ENCODE measurements at places on chromosomes 7 and 10.

DNA sequence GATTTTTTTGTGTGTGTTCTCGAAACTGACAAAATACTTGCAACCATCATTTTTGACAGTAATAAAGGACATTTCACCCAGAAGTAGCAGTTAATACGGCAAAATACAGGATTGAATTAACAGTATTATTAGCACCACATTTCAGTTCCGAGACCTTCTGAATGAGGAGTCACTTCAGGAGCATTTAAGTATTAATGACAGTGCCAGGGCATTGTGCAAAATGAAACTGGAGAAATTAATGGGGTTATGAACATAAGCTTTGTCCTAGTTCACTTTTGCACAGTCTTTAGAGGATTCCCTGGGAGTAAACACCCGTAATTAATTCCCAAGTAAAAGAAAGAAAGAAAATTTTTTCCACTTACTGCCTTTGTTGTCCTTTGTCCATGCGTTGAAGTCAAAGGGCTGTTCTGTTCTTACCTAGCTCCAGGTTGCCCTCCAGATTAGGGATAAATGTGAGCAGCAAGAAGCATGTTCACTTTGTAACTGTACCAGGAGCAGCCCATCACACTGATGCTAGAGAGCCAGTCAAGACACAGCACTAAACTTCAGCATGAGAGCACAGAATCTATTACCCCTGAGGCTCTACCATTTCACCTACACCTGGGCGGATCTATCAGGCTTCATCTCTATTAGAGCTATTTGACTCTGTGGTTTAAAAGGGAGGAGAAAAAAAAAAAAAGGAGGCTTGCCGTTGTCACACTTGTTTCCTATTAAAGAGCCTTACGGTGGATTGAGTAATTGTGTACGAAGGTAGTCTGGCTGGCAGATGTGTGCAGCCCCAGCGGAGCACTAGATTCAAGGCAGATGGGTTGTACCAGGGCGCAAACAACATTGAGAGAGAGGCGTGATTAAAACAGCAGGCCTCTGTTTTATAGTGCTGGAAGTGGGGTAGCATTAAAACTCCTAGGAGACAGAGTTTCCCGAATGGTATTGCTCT, 297.8 kb upstream of the SEMA3A start:
- DNase-seq: no peak

GRCh38 chr10:58704226-58704625, 191.6 kb downstream of the BICC1 start:
- no peak for DNase-seq

- DNase-seq: no peak
Measured at GRCh38 chr10:77806511-77807157, 119.9 kb downstream of the DLG5 start.

- DNase-seq: no peak
Measured at GRCh38 chr7:30466266-30466665, 12.3 kb downstream of the NOD1 start.

- peak; percentile 90 for DNase-seq
Measured at GRCh38 chr7:112080978-112081377, 125.2 kb downstream of the DOCK4 start.

DNA sequence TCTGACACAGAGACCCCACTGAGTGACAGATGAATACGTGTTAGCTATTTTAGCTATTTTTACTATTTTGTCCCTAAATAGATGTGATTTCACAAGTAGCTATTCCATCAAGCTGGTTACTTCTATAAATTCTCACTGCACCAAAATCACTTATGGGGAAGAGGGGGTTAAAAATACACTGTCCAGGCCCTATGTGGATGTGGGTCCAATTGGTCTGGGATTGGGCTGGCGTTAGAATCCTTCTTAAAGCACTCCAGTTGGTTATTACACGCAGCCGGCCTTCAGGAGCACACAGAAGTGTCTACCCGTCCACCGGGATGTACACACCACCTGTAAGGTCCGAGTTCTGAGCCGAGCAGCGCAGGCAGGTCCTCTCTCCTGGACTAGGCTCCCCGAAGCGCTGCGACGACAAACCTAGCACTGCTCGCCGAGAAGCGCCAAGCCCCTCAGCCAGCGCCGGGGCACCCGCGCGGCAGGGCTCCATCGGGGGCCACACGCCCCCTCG, 222.3 kb upstream of the MKLN1 start:
- no peak for DNase-seq

DNA sequence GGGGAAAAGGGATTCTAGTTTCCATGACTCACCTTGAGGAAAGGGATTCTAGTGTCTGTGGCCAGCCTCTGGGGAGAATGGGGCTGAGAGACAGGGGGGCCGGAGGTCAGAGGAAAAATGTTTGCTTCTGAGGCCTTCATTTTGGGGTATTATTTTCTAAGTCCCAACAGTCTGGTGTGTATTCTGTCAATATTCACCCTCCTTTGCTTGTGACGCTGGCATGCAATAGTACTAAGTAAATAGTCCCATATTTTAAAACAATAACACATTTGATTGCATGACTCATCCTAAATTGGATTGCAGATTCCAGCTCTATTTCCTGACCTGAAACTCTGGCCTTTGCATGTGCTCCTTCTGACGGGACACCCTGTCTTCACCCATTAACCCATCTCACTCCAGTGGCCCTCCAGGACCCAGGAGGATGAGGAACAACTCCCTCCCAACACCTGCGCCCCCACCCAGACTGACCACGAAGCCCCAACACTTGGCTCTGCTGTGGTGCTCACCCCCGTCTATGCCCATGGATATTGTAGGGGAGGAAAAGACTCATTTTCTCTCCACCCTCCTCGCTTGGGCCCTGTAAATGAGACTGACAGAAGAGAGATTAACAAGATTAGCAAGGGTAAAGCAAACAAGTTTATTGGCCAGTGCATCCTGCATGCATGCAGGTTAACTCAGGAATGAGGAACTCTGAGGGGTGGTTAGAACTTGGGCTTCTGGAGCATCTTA, 495.6 kb upstream of the KLF6 start:
- DNase-seq: no peak

DNA sequence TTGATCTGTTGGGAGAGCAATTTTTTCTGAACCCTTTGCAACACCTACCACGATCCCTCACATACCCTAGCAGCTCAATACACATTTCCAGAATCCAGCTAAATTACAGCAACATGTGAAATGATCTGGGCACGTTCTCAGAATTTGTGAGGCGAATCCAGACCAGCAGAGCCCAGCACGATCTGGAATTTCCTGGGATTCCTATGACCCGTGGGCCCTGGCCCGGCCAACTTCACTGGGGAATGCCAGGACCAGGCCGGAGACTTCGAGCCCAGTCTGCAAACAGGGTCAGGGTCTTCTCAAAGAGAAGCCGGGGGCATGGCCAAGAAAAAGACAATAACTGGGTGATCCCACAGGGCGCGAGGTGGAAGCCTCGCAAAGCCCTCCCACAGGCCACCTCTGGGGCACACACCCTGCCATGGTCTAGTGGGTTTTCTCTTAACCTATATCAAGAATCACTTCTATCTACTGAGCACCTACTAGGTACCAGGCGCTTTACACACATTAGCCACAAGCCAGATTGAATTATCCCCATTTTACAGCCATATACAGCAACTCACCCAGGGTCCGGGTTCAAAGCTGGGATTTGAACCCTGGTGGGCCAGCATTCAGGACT, 33.8 kb downstream of the FAM53B start:
- DNase-seq: no peak

DNA sequence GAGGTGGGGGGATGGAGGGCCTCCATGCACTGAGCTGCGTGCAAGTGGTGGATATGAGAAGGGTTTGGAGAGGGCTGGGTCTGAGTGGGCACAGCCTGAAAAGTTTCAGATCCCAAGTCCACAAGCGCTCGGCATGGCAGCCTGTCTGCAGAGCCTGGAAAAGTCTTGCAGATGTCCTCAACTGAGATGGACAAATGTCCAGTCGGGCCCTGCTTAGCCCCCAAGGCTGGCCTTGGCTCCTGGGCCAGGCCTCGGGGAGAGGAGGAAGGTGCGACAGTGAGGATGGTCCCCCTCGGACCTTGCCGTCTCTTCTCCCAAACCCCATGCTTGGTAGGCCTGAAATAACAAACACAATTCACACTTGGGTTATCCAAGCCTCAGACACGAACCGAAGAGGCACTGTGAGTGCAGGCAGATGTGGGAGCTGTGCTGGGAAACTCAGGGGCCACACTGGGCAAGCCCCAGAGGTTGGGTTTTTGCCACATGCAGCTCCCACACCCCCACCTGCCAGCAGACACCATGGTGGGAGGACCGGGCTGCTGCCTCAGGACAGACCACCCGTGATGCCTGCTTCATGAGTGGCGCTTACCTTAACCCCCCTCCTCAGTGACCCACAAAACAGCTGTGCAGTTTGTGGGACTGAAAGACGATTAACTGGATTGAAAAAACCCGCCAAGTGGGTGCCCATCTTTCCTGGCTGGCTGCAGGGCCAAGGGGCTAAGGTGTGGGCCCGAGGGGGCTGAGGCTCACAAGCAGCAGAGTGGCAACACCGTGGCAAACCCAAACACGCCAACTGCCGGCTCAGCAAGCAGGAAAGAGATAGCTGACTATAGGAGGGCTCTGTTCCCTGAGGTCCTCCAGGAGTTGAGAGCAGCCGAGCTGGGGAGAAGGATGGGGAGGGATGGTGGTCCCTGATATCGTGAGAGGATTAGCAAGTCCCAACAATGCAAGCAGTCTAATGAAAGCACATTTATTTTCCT, 156.8 kb downstream of the RNF216 start:
- DNase-seq: no peak

- DNase-seq: peak; percentile 30
Measured at GRCh38 chr10:114876602-114877300, 55.2 kb downstream of the FHIP2A start.

- DNase-seq: no peak
Measured at GRCh38 chr7:43058271-43059066, 54.0 kb upstream of the HECW1 start.

GRCh38 chr7:143305423-143306070, 10.4 kb upstream of the CLCN1 start:
- DNase-seq: peak; percentile 78

DNA sequence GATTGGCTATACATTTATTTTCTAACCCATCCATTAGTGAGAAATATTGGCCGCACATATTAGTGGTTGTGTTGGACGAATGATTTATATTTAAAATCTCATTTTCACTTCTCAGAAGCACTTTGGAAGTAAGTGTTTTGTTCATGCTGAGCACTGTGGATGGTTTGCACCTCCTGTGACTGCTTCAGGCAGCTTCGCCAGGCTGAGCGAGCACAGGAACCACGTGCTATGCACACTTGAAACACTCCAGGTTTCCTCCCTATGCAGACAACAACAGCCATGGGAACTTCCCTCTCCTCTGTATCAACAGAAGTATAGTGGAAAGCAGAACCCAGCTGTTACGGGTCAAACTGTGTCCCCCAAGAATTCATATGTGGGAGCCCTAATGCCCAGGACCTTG, 67.3 kb upstream of the WDR11 start:
- peak; percentile 30 for DNase-seq

- DNase-seq: peak; percentile 19
Measured at GRCh38 chr10:50740293-50740648, 535 bp downstream of the ASAH2B start.

DNA sequence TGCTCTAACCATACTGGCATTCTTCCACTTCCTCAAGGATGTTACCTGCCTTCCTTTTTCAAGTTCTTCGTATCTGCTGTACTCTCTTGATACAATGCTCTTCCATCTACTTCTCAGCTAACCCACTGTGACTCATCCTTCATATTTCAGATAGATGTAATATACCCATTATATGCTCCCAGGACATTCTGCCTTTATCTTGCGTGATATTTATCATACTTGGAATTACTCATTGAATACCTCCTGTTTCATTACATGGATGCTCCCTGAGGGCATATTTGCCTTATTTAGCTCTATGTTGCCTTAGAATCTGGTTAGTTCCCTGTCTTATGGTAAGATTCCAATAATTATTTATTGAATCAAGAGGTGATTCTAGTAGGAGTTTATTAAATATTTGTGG, 706.4 kb downstream of the SORCS3 start:
- DNase-seq: no peak

Measured in inflammatory macrophage (primary cell).